ENCODE measurements at places on chromosomes 1 and 21.

GRCh38 chr1:44707959-44708831 lies 22.8 kb downstream of the RNU5D-1 start:
- DNase-seq = no peak

- no peak for DNase-seq
These were observed 214.6 kb downstream of the DUSP10 start for GRCh38 chr1:221527302-221527701.

DNA sequence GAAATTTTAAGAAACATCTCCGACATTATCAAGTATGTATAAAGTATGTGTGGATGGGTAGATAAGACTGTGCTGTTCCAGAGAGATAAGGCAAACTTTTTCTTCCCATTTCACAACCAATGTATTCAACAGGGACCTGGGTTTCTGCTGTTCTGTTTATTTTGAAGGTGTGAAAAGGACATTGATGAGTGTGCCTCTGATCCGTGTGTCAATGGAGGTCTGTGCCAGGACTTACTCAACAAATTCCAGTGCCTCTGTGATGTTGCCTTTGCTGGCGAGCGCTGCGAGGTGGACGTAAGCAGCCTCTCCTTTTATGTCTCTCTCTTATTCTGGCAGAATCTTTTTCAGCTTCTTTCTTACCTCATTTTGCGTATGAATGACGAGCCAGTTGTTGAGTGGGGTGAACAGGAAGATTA lies 174.0 kb downstream of the CRB1 start:
- DNase-seq = no peak

GRCh38 chr1:237411621-237412020 lies 369.6 kb downstream of the RYR2 start:
- no peak for DNase-seq

DNA sequence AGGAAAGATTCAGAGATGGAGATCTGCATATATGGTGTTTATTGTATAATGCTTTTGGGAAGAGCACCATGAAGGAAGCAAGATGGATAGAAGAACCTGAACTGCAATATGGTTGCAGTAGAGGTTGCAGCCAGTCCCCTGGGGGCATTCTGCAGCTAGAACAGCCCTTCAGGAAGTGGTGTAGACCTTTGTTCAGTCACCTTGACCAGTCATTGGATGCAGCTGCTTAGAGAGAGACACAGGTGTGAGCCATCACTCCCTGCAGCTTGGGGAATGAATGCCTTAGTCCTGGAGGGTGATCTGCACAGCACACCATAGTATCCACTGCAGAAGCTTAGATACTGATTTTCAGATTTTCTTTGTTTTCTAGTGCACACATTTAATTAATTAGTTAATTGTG lies 42.3 kb downstream of the NEK7 start:
- no peak for DNase-seq

DNA sequence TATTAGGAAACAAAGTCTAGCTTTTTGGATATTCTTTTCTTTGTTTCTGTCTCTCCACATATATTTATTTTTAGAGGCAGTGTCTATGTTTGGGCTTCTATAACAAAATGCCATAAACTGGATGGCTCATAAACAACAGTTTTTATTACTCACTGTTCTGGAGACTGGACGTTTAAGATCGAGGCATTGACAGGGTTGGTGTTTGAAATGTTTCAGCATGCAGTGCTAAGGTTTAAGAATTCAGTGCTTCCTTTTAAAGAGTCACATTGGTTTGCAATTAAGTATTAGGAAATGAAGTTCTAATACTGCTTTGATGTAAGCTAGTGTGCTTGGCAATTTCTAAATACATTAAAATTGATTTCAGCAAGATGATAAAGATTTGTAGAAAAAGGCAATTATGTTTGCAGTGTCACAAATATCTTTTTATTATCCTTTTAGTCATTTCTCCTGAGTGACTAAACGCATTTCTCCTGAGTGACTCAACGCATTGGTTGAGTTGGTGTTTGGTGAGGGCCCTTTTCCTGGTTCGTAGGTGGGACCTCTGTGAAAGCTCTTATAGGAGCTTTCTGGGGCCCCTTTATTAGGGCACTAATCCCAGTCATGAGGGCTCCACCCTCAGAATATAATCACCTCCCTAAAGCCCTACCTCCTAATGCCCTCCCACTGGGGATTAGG lies 317.0 kb downstream of the USP25 start:
- DNase-seq = no peak

DNA sequence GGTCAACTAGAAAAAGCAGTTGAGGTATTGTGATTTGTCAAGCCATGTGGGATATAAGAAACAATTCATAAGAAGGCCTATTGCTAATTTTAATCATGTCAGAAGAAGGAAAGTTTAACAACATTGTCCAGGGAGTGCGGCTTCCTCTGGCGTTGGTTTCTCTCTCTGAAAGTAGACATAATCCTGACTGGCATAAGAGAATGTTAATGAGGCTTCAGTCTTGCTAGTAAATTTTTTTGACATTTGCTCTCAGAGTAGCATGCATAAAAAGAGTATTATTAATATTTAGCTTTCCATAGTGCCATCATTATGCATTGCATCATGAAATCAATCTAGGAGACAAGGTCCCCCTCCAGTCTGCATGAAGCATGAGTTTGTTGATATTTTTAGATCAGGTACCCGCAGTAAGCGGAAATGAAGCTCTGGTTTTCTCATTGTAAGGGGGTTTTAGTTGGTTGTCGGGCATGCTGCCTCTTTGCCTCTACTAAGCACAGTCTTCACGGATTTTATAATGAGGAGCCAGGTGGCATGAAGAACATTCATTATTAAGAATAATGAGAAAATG lies 12.8 kb upstream of the PRDM2 start:
- DNase-seq = no peak

DNA sequence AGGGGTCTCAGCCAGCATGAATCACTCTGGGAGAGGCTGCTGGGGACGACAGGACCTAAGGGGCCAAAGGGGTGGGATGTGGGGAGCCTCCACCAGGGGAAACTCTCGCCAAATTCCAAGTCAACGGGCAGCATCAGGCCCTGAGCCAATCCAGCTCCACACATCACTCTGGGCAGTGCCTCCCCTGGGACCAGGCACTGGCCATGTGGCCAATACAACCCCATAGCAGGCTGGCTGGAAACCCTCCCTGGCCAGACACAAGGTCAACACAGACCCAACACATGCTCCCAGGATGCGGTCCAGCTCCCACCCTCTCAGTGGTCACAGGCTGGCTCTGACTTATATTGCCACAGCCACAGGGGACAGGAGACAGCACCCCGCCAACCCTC lies 60.0 kb downstream of the MEGF6 start:
- DNase-seq = no peak

DNA sequence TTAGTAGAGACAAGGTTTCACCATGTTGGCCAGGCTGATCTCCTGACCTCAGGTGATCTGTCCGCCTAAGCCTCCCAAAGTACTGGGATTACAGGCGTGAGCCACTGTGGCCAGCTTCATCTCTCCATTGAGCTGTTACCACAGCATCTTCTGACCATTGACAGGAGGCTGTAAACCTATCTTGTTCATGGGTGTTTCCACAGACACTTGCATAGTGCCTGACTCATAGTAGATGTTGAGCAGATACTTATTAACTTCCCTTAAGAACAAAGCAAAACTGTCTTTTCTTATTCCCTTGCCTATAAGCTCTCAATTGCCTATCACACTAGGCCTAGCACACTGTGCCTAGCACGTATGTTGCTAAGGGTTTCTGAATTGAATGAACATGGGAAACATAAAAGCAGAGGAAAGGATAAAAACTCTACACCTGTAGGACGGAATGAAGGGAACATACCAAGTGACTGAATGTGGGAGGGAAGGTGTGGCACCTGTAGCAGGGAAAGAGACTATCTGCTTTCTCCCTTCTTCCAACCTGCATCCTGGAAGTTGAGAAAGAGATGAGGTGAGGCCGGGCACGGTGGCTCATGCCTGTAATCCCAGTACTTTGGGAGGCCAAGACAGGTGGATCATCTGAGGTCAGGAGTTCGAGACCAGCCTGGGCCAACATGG lies 1.2 kb upstream of the C1orf54 start:
- no peak for DNase-seq

DNA sequence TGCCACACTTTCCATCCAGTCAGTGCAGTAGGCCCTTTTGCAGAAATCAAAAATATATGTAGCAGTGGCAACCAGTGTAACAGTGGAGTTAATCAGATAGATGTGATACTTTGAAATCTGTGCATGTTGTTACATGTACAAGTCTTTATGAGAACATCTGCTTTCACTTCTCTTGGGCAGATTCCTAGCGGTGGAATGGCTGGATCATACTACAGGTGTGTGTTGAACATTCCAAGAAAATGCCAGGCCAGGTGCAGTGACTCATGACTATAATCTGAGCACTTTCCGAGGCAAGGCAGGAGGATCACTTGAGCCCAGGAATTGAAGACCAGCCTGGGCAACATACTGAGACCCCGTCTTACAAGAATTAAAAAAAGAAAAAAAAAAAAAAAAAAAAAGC lies 55.3 kb downstream of the GNB1 start:
- DNase-seq = no peak

GRCh38 chr21:44437696-44438431 lies 17.4 kb upstream of the LRRC3 start:
- DNase-seq = no peak

DNA sequence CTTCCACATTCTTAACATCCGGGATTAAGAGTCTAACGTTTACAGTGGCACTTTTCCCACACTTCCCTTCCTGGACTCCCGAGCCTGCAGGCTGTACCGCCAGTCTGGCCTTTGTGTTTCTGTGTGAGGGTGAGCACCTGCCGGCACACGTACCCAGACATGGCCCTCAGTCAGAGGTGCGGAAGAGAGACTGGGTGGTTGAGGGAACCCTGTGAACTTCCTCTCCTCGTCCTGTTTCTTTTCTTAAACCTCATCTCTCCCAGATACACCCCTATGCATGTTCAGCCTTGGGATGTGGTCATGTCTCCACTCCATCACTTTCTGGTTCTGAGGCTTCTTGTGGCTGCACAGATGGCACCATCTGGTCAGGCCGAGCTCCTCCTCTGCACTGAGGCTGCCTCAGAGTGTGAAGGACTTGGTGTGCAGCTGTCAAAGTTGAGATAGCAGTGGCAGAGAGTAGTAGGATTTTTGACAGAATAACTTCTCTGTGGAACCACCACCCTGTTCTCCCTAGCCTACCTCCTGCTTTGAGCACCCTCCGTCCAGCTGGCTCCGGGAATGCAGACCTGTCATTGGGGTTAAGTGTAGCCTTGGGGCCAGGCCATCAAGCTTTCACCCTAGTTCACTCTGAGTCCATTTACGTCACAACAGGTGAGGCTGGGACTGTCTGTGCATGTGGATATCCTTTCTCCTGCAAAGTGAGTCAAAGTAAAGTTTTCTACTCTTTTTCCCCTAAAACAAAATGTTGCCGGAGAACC lies 31.4 kb downstream of the VASH2 start:
- DNase-seq = no peak

DNA sequence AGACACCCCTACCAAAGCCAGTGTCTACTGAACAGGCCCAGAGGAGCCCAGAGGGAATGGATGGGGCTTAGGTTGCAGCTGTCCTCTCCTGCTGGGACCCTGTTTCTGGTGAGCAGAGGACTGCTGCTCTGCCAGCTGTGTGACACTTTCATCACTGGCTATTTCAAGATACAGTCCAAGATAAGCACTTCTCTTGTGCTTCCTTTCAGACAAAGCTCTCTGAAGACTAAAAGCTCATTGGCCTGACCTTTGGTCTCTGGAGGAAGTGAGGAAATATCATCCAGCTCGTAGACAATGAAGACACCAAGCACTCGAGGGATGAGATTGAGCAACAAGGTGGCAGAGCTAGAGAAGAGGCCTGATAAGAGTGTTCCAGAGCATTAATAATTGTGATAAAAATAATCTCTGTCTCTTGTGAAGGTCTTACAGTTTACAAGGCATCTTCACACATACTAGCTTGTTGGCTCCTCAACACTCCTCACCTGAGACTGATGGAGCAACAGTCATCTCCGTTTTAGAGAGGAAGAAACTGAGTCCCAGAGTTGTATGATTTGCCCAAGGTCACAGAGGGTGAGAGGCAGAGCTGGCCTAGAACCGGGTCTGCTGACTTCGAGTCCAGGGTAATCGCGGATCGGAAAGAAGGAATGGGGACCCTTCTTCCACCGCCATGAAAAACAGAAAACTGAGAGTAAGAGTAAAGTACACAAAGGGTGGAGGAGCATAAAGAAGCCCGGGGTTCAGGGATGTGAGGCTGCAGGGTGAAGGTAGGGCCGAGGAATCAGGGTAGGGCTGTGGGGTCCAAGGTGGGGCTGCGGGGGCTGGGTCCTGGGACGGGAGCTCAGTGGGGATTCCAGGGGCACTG lies 666 bp downstream of the PAFAH2 start:
- no peak for DNase-seq

DNA sequence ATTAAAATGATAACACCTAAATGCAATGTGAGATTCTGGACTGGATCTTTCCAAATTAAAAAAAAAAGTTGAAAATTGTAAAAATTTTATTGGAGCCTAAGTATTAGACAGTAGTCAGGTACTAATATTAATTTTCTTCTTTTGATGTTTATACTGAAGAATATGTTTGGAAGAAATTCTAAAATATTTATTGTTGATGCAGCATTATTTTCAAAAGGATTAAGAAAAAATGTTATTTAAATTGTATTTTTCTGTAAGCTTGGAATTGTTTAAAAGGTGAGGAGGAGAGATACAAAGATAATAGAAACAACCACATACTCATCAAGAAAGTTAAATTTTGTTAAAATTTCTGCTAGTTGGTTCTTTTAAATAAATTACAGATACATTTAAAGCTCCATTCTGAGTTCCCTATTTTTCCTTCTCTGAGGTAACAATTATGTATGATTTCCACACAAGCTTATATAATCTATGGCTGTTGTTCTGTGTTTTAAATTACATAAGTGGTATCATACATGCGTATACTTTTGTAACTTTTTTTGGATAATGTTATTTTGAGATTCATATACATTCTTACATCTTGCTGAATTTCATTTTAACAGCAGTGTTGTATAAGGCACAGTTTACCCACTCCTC lies 180.3 kb upstream of the RGS18 start:
- DNase-seq = no peak

Data from GM18507 (cell line).